ENCODE measurements at places on chromosomes 5 and 9.

GRCh38 chr5:53601570-53601969 lies 41.1 kb downstream of the NDUFS4 start:
- no peak for DNase-seq

- DNase-seq, result no peak
Observed at GRCh38 chr5:1204693-1205242, 3.4 kb downstream of the SLC6A19 start.

GRCh38 chr5:129917224-129917623 lies 13.0 kb downstream of the CHSY3 start:
- no peak for DNase-seq

GRCh38 chr9:137682428-137683105 lies 63.8 kb downstream of the EHMT1 start:
- DNase-seq, result no peak

DNA sequence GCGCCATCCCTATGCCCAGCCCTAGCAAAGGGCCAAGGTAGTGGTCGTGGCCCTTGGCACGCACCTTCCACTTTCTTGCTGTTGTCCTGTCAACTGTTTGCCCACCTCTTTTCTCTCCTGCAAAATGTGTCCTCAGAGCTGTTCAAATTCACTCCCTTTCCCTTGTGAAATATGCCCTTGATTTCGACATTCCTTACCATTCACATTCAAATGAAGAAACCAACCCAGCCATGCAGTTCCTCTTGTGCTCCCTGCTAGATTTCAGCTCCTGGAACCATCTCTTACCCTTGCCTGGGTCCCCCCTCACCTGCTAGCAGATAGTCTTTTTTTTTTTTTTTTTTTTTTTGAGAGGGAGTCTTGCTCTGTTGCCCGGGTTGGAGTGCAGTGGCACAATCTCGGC lies 19.6 kb upstream of the HRH2 start:
- no peak for DNase-seq

- DNase-seq, result no peak
Observed at GRCh38 chr5:102916109-102916508, 161.0 kb downstream of the PAM start.

GRCh38 chr5:176528761-176529115 lies 8.5 kb downstream of the RNF44 start:
- DNase-seq, result no peak

GRCh38 chr5:138898742-138899141 lies 23.6 kb upstream of the LRRTM2 start:
- no peak for DNase-seq

DNA sequence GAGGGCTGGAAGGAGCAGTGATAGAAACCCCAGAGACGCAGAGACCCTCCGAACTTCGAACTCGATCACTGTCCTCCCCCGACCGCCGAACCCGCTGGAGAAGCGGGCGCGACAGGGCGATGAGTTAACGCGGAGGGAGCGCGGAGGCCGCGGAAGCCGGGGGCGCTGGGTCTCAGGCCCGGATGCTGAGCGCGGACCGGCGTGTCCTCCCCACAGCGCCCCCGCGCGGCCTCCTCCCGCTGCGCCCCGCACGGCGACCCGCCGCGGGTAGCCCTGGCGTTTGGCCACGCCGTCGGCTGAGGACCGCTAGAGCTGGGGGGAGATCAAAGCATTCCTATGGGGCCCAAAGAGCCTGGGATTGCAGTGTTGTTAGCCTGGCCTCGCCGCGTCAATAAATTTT lies 7.7 kb upstream of the DMRT2 start:
- DNase-seq, result no peak

- no peak for DNase-seq
Observed at GRCh38 chr9:90002397-90003271, 397.8 kb downstream of the GADD45G start.

DNA sequence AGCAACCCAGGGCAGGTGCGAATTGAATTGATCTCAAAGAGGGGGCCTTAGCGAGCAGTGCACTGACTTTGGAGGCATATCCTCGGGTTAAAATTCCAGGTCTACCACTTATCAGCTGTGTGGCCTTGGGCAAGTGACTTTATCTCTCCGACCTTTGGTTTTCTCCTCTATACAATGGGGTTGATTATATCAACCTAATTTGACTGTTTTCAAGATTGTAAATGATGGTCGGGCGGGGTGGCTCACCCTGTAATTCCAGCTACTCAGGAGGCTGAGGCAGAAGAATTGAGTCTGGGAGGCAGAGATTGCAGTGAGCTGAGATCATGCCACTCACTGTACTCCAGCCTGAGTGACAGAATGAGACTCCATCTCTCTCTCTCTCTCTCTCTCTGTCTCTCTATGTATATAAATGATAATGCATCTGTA lies 18.7 kb downstream of the SPRY4 start:
- DNase-seq, result no peak

- no peak for DNase-seq
Observed at GRCh38 chr9:98829766-98830165, 22.3 kb downstream of the GALNT12 start.

DNA sequence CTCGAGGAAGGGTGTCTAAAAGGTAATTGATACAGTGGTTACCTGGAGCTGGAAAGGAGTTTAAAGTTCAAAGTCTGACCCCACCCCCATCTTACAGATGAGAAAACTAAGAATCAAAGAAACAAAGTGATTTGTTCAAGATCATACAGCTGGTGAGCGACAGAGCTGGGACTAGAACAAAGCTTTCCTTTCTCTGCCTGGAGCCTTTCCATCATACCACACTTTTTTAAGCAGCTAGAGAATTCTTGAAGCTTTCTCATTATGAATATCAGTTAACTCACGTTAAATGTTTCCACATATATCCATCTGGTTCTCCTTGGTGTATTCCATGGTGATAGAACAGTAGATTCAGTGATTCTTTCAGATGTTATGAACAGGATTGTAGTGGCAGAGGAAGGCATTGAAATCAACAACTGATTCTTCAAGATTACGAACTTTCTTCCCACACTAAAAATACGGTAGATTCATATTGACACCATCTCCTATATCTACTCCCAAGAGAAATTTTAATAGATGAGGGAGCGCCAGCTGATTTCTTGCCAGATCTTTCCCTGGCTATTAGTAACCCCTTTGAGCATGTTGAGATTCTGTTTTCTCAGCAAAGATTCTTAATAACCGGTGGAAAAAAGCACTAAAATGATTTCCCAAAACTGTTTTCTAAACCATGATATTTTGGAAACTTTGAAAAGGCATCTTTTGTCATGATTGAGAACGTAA lies 233.7 kb downstream of the ADAMTSL1 start:
- no peak for DNase-seq
